Uterine smooth muscle cell (primary cell): ENCODE measurements at places on chromosomes 1 and 21. TPM values are rescaled to one million over a fixed set of nuclear protein-coding genes. Genes with fewer than 3 reads are reported as not detected.

Gene TNFRSF18
- total RNA-seq, result 0.12 TPM in 1 of 2 replicates, not detected in the other

Gene ZSCAN20
- 13.2 and 14.2 TPM in 2 replicates for total RNA-seq

Gene CRYAA
- not detected in 2 replicates for total RNA-seq

Gene ENAH
- 61.8 and 72.2 TPM in 2 replicates for total RNA-seq

Gene HSPB7
- 2.3 and 13.5 TPM in 2 replicates for total RNA-seq
